Naive thymus-derived CD4-positive, alpha-beta T cell (primary cell): ENCODE measurements at places on chromosomes 2 and 18.

- no peak for DNase-seq
Observed at GRCh38 chr2:189350540-189351209, 90.6 kb upstream of the WDR75 start.

DNA sequence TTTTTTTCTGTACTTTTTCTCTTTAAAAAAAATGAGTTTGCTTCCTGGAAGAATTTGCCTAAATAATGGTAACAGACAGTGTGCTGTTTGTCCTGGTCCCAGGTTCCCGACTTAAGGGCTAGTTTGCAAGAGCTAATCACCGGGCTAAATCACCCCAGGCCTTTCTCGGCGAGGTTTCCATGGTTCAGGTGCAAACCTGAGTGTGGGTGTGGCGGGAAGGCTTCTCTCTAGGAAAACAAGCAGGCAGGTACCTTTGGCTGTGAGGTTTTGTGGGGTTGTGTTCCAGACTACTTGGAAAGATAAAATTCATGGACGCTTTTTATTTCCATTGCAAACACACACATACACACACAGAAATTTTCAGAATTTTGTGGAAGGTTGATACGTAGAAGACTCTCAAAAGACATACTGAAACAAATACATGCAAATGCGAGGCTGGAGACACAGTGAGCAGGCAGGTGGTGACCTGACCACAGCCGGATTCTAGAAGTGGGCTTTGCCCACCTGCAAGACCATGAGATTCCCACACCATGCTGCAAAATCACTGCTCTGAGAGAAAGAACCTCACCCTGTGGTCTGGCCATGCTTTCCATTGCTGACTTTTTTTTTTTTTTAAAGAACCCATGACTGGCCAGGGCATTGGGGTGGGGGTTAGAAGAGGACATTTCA, 815 bp downstream of the CNDP1 start:
- no peak for DNase-seq

DNA sequence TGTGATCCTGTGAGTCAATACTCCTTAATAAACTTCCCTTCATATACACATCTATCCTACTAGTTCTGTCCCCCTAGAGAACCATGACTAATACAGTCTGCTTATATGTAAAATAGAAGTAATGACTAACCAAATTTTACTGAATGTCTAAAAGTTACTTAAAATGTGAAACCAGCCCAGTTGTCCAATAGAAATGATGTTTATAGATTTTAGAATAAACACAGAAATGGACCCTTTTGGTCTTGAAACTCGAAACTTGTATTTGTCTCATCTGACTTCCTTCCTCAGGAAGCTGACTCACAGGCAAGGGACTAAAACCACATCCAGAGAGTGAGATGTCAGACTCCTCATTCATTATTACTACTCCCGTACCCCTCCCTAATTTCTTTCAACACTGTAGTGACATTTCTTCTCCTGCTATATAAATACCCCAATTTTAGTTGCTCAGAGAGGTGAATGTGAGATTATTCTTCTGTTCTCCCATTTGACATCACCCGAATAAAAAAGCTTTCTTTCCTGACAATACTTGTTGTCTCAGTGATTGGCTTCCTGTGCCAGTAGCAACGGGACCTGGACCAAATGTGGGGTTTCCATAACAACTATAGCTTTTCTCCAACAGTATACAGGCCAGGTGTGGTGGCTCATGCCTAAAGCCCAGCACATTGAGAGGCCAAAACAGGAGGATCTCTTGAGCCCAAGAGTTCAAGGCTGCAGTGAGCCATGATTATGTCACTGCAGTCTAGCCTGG, 486.0 kb downstream of the ERBB4 start:
- no peak for DNase-seq

- no peak for DNase-seq
Observed at GRCh38 chr2:68234405-68234804, 17.9 kb downstream of the PPP3R1 start.

- no peak for DNase-seq
Observed at GRCh38 chr2:138201286-138201685, 237.0 kb downstream of the HNMT start.

- no peak for DNase-seq
Observed at GRCh38 chr2:17429130-17429529, 89.1 kb downstream of the RAD51AP2 start.

DNA sequence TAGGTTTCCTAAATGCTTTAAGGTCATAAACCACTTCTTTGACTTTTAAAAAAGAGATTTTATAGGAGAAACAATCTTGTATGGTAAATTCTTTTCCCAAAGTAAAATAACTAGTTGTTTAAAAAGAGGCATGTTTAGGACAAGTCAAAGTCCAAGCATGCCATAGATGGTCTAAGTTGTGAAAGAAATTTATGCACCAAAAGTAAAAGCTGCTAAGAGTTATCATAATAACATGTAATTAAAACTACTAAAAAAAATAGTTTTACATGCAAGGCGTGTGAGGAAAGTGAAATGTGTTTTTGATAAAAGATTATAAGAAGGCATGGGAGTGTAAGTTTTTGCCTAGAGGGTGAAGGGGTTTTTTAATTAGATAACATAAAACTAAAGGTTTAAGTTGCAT, 22.5 kb downstream of the FAM210A start:
- no peak for DNase-seq

DNA sequence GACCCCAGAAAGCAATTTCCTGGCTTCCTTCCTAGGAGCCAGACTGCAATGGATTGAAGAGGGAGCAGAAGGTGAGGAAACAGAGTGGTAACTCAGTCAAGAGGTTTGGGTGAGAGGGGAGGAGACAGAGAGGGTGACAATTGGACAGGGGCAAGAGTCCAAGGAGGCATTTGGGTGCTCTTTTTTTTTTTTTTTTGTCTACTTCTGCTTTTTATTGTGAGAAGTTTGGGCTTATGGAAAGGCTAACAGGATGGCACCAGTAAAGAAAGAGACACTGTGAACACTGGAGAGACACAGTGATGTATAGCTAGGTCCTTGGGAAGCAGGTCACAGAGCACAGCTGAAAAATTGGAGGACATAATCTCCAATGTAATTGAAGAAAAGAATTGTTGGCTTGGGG, 25.0 kb downstream of the CYBRD1 start:
- no peak for DNase-seq

DNA sequence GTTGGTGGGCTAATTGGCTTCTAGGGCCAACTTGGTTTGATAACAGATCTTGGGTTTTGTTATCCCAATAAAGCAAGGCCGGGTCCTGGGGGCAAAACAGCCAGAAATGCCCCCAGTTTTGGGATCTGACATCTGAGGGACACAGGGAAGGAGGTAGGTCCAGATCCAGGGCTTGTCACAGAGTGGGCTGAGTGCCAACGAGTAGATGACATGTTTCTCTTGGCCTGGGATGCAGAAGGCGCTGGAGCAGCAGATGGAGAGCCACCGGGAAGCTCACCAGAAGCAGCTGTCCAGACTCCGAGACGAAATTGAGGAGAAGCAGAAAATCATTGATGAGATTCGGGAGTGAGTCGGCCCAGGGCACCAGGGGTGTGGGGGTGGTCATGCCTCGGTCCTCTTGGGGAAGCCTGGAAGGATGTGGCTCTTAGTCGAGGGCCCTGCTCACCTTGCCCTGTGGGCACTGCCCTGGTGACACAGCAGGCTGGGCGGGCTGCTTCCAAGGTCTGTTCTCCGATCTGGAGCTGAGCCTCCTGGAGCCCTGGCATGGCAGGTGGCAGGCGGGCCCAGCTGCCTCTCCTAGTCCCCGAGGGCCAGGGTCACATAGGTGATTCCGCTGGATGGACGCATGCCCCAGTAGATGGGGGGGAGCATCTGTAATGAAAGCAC, 40.2 kb upstream of the LYPD6B start:
- DNase-seq: no peak

DNA sequence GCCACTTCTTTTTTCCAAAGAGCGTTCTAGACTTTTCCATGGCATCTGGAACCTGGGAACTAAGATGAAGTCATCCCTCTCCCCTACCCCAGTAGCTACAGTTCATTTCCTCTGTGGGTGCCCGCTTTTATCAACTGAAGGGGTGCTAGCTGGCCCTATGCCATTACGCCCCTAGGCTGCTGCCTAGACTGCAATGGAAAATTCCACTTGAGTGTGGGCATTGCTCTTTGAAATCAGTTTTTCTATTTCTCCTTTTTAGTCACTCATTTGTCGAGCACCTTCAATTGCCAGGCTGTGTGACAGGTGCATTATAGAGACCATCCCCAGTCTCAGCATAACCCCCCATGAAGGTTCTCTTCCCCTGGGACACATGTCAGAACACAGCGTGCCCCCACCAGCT, 7.3 kb downstream of the TEX51 start:
- no peak for DNase-seq

- DNase-seq: no peak
Observed at GRCh38 chr2:166068981-166069380, 58.8 kb downstream of the SCN1A start.
